ENCODE measurements at places on chromosomes 16 and 17.

DNA sequence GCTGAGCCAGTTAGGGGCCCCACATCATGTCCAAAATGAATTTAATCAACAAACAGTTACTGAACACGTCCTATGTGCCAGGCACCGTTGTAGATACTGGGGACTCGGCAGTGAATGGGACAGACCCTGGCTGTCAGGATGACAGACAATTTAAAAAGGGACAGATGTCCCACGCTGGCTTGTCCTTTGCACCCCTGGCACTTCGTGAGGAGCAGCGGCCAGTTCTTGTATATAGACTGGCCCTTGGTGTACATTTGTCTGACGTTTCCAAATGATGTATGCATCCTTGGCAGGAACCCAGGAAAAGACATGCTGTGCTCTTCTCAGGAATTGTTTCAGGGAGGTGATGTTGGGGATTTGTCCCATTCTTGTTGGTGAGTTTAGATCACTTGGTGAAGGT, 21.1 kb downstream of the IL4R start:
- DNase-seq: no peak

DNA sequence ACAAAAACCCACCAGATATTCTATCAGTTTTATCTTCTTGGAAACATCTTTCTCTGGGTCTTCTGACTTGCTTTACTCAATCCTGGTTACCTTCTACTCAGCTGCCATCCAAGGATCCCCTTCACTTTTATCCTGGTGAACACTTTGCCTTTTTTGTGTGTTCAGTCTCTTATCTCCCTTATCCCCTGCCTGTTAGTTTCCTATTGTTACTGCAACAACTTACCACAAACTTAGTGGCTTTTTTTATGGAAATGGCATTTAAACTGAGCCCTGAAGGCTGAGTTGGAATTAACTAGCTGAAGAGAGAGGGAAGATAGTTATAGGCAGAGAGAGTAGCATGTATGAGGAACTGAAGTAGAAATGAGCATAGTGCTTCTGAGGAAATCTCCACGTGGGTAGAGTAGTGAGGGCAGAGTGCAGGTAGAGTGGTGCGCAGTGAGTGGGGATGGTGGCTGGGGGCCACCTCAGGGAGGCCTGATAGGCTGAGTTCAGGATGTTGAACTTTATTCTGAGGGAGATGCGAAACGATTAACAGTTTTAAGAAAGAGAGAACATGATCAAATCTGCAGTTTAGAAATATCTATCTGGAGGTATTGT, 26.3 kb downstream of the TANGO6 start:
- DNase-seq: no peak

DNA sequence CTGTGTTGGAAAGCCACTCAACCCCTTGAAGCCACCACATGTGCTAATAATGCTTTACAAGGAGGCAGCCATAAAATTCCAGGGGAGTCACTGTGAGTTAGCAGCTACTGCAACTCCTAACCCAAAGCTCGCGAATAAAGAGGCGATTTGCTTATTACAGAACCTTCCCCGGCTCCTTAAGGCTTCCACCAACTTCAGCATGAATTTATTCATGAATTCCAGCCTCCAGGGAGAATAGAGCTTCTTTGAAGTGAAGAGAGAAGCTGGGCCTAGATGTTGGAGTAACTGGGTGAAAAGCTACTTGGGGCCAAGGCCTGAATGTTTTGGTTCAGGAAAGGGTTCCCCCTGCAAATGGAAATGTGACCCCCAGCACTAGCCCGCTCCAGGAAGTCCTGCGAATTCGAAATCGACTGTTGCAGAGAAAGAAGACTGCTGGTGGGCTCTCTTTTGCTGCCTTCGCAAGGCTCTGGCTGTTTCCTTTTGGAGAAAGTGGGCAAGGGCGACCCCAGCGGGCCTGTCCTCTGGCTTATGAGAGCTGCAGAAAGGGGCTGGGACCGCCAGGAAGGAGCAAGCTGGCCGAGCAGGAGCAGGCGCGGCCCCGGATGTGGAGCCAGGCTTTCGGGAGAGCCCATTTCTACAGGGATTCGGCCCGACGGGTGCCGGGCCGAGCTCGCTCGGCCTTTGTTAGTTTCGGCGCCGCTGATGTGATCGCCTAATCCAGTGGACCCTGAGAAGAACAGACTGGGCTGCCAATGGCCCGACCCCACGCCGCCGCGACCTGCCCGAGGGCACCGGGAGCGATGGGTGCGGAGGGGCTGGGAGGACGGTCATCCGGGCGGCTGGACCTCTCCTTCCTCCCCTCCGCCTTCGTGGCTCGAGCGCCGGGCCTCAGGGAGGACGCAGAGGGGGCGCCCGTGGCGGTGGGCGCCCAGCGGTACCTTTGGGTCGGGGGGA, 7.6 kb downstream of the CBX8 start:
- DNase-seq: no peak

DNA sequence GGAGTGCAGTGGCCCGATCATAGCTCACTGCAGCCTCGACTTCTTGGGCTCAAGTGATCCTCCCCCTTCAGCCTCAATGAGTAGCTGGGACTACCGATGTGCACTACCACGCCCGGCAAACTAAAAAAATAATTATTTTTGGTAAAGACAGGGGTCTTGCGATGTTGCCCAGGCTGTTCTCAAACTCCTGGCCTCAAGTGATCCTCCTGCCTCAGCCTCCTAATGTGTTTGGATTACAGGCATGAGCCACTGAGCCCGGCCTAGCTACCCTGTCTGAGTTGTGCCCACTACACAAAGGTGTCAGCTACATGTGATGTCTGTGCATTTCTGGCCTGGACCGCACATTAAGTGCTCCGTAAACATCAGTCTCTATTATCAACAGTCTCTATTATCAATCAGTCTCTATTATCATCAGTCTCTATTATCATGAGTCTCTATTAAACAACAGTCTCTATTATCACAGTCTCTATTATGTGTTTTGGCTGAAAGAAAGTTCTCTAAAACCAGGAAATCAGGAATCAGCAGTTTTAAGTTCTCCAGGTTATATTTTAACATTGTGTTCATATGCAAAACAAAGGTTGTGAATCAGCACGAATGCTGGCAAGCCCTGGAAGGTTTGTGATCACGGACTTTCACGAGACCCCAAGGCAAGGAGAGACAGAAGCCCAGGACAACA, 721 bp upstream of the WWOX start:
- DNase-seq: no peak

DNA sequence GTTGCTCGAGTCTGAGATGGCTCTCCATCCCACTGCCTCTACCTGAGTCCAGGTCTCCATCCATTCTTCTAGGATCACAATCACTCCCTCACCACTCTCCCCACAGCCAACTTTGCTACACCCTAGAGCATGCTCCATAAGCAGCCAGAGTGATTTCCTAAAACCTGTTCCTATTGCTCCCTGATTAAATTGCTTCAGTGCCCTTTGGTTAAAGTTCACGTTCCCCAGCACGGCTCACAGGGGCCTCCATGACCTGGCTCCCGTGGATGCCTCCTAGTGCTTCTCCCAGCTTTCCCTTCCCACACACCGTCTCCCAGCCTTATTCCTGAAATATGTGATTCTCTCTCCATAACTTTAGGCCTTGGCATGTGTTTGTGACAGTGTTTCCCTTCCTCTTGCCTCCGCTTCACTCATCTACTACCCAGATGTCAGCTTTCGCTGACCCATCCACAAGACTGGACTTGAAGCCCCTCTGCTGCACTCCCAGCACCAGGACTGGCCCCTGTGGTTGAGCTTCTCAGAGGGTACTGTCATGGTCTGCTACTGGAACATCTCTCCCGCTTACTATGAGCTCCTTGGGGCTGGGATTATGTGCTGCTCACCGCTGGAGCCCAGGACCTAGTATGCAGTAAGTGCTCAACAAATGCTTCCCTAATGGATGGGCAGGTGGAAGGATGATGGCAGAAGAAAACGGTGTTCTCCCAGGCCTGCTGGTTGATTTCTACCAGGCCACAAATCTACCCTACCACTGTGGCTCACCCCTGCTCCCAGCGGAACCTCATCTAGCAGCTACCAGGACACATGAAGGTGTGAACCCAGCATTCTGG, 17.9 kb downstream of the MYO18A start:
- no peak for DNase-seq

DNA sequence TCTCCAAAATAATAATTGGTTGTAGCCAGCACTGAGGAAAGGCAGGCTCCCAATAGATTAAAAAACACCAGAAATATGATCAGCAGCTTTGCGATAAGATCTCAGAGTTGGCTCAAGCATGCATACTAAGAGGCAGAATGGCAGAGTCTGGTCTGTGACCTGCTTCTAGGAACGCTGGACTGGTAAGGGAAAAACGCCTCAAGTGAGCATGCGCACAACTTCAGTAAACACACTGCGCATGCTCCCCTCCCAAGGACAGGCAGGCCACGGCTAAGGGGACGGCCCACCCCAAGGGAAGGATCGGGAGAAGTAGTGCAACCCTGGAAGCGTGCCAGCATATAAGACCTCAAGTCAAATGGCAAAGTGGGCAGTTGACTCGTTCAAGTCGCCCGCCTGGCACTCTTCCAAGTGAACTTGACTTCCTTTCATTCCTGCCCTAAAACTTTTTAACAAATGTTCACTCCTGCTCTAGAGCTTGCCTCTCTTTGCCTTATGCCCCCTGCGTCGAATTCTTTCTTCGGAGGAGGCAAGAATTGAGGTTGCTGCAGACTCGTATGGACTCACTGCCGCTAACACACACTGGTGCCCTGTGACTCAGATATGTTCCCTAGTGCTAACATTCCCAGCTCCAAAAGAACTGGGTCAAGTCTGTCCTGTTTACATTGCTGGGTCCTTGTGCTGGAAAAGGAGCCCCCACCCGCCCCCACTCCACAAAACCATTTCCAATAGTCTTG, 22.4 kb upstream of the PRM1 start:
- DNase-seq: no peak

DNA sequence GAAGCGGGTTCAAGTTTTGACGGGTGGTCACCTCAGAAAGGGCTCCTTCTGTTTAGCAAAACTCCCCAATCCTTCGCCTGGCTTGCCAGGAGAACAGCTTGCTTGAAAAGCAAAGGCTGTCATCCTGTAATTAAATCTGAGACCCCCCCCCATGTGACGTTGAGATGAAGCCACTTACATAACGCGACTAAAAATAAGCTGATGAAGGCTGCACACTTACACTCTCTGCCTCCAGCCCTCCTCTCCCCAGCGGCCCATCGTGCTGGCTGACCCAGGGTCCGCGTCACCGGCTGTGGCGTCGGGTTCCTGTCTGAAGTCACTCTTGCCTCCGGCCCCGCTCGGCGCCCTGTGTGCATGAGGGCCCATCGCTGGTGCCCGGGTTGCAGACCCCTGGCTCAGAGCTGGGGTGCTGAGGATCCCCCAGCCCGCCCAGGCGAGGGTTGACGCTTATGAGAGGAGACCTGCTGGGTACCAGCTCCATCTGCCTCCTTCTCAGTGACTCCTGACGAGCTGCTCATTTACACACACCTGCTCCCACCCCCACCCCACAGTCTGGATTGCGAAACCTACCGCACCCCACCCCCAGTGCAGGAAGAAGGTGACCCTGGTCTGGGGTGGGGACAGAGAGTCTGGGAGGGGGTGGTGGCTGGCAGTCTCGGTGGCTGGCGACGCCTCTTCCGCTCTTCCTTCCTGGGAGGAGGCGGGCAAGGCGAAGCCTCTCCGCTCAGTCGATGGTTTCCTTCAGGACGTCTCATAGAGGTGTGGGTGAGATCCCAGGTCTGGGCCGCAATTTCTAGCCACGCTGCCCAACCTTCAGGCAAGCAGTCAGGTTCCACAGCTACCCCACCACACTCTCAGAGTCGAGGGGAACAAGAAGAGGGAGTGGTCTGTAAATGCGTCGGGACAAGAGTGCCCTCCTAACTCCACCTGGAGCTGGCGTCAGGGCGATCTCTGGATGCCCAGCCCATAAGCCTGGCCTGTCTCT, 3.1 kb upstream of the BAIAP2 start:
- DNase-seq: no peak

GRCh38 chr16:17804857-17805256, 334.1 kb upstream of the XYLT1 start:
- DNase-seq: no peak

DNA sequence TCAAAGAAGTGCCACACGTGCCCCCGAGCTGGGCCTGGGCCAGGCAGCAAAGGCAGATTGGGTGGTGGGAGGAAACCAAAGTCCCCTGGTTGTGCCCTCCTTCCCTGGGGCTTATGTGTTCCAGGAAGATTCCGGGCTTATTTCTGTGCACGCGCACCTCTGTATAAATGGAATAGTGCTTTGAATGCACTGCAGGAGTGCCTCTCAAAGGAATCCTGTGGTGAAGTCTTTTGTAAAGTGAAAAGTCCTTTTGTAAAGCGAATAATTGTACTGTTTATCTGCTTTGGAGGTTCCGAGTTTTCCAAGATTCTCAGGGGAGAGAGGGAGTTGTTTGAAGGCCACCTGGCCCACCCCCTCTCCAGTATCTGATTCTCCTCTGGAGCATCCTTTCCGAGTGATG, 26.8 kb downstream of the C17orf75 start:
- no peak for DNase-seq

GRCh38 chr17:44999433-44999832, 31.3 kb upstream of the C1QL1 start:
- DNase-seq: no peak

GRCh38 chr17:15501793-15502192, 34.4 kb upstream of the CDRT4 start:
- DNase-seq: no peak

GRCh38 chr17:73643001-73643851, 1.0 kb downstream of the SDK2 start:
- no peak for DNase-seq

DNA sequence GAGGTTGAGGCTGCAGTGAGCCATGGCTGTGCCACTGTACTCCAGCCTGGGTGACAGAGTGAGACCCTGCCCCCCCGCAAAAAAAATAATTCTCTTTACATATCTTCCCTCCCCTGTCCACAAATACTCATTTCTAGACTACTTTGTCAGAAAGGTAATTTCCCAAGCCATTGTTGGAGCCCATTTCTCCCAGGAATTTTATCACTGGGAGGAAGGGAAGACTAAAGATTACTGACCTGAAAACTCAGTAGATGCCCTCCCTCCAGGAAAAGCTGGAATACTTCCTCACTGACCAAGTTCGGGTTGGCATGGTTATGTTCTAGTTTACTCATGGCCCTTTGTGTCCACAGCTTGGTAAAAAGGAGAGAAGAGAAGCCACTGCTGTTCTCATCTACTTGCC, 4.1 kb downstream of the CALCOCO2 start:
- DNase-seq: no peak

DNA sequence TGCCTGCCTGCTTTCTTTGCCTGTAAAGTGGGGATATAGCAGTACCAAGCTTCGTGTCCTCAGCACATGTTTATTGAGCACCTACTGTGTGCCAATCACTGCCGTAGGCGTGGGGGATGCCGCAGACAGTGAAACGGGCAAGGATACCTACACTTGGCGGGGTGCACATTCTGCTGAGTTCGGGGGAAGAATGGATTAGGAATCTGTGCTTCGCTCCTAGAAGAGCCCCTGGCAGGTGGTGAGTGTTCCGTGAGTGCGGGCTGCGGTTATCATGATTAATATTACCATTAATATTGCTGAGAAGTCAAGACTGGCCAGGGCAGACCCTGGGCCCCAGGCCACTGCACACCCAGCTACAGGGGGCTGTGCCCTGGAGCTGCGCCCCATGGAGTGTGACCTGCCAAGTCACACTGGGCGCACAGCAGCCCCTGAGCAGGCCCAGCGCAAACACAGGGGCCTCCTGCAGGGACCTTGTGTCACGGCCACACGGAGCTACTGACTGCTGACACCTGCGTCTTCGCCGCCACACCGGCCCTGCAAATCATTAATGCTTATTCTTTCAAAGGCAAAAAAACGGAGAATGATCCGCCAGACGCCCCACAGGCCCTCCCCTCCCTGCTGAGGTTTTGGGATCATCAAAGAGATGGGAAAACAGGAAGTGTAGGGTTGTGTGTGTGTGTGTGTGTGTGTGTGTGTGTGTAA, 213.4 kb upstream of the GSE1 start:
- no peak for DNase-seq

Data from stimulated activated CD4-positive, alpha-beta T cell treated with anti-CD3 and anti-CD28 coated beads, Interleukin-15, amount 100 ng/mL, for 48 hours (primary cell).